ENCODE measurements at places on chromosomes 7 and 10.
A peak's percentile ranks its signal among the peaks of the same experiment; 100 is the strongest.

DNA sequence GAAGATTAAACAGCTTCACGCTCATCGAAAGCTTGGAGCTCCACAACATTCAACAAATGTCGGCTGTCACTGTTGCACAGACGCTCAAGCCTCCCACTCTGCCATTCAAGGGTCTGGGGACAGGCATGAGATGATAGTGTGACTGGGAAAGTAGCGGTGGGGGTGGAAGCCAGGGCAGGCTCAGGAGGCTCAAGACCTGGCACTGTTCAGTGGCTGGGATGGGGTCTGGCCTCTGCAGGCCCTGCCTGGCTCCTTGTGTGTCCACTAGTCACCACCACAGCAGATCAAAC lies 13.5 kb upstream of the GTPBP4 start:
- DNase-seq = no peak

- no peak for DNase-seq
Observed at GRCh38 chr10:87608756-87609155, 50.9 kb upstream of the PAPSS2 start.

- no peak for DNase-seq
Observed at GRCh38 chr10:129509835-129510234, 42.8 kb downstream of the MGMT start.

- no peak for DNase-seq
Observed at GRCh38 chr7:127715901-127716300, 63.9 kb downstream of the SND1 start.

DNA sequence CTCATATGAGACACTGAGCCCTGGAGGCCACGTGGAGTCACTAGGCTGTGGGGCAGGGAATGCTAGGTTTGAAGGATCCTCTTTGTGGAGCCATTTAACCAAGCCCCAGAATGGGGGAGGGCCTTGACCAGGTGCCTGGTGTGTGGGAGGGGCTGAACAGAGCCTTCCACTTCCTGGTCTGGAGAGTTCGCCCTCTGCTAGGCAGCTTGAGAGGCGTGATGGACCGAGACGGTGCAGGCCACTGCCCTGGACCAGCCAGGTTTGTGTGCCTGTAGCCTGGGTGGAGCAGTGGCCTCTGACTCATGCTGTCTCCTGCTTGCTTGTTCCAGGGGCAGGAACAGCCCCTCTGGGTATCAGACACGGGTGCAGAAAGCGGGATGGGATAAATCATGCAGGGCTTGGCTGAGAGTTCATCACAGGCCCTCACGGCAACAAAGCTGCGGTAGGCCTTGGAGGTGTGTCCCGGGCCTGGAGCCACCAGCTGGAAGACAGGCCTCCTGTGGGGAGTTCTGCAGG lies 27.4 kb downstream of the ADAMTS14 start:
- DNase-seq = no peak

DNA sequence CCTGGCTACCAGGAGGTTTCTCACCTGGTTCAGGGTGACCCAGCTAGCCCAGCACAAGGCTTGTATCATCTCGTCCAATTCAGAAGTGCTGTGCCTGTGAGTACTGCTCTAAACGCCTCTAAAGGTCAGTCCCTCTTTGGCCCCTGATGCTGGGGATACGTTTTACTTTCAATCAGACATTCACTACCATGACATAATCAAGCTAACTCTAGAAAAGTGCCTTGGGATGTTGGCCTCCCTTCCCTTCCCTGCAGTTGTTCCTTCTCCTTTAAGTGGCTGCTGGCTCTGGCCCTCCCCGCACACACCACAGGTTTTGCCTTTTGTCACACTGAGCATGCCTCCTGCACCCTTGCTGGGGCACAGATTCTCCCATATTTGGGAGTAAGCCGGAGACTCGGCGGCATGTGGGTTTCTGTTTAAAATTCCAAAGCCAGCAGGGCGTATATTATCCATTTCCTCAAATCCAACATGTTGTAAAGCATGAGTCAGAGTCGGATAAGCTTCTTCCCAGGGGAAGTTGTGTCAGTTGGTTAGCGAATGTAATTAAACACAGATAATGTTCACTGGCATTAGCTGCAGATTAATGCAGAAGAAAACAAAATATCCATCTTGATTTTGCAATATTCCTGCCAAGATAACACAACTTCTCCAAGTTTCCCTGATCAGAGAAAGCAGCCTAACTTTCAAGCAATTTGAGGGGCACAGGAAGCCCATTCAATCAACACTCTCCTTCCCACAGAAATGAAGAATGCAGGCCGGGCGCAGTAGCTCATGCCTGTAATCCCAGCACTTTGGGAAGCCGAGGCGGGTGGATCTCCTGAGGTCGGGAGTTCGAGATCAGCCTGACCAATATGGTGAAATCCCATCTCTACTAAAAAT lies 31.8 kb upstream of the VCL start:
- DNase-seq = peak; percentile 7

- peak; percentile 40 for DNase-seq
Observed at GRCh38 chr7:156919132-156919713, 26.2 kb upstream of the LMBR1 start.

GRCh38 chr10:3192856-3193635 lies 20.5 kb upstream of the PITRM1 start:
- DNase-seq = peak; percentile 76

- no peak for DNase-seq
Observed at GRCh38 chr10:49352323-49352722, 43.6 kb downstream of the DRGX start.

- no peak for DNase-seq
Observed at GRCh38 chr7:107353701-107354100, 116.2 kb upstream of the GPR22 start.

- DNase-seq = no peak
Observed at GRCh38 chr7:95190515-95190914, 133.8 kb downstream of the PON1 start.

GRCh38 chr7:30471205-30471604 lies 7.4 kb downstream of the NOD1 start:
- no peak for DNase-seq

Data from NCI-H774 (cell line).